ENCODE measurements at places on chromosomes 13 and 19. TPM values are rescaled to one million over a fixed set of nuclear protein-coding genes. Genes with fewer than 3 reads are reported as not detected.

Gene THSD1
- total RNA-seq: 0.79 TPM

Gene CCDC169
- 0.25 TPM for total RNA-seq

DNA sequence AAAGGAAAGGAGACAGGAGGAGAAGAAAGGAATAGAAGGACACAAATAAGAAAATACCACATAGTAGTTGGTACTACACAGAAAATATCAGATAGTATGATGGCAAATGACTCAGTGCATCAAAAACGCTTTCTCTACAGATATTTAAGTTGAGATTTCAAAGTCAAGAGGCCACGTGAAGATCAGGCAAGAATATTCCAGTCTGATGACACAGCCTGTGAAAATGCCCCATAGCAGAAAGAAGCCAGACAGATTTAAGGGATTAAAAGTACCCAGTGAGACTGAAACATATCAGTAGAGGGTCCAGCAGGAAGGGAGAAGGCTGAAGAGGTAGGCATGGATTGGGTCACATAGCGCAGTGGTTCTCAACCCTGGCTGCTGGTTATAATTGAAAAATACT is 113.7 kb downstream of the VWA8 start:
- DNase-seq: no peak

Gene GRIN3B
- not detected for total RNA-seq

GRCh38 chr19:20422216-20423205 is 143.1 kb downstream of the ZNF737 start:
- DNase-seq: no peak

GRCh38 chr19:55418185-55418584 is 10.6 kb upstream of the UBE2S start:
- DNase-seq: peak; percentile 73

Gene POU4F1
- total RNA-seq: not detected

Gene ALKBH7
- total RNA-seq: 135 TPM

- DNase-seq: no peak
Observed at GRCh38 chr13:29654843-29655547, 59.5 kb upstream of the SLC7A1 start.

DNA sequence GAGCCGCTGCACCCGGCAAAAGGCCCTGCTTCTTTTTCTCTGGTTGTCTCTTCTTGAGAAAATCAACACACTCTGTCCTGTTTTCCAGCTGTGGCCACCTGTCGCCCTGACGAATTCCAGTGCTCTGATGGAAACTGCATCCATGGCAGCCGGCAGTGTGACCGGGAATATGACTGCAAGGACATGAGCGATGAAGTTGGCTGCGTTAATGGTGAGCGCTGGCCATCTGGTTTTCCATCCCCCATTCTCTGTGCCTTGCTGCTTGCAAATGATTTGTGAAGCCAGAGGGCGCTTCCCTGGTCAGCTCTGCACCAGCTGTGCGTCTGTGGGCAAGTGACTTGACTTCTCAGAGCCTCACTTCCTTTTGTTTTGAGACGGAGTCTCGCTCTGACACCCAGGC is 17.2 kb downstream of the LDLR start:
- no peak for DNase-seq

DNA sequence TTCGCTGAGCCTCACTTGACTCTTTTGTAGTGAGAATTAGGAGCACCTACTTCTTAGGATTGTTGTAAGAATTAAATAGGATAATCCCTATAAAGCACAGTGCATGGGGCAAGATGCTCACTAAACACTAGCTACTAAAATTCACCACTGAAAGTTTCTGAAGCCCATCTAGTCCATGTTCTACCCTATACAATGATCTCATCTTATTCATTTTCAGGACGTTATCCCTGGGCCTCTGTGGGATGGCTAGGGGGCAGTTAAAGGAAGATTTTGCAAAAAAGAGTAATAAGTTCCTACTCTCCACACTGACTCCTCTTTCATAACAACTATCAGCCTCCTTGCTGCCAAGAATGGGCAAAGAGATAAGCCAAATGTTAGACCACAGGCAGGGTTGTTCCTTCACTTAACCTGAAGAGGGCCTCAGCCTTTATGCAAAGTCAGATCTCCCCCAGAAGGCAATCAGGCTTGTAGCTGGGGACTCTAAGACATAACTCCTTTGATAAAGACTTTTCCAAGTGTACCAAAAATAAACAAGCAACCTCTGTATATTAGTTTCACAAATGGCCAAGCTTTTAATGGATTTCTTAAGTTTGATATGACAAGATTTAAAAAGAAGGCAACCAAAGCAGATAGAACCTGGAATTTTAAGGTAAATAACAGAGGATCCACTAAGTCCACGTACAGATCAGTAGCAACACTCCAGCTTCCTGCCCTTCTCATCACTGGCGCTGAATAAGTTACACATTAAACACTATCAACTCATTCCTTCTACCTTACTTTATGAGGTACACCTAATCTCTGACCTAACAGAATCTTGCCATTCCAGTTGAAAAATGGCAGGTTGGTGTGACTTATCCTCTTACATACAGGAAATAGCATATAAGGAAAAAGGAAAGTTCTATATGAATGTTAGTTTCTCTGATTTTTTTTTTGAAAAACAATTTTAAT is 44.4 kb downstream of the ELF1 start:
- peak; percentile 55 for DNase-seq

DNA sequence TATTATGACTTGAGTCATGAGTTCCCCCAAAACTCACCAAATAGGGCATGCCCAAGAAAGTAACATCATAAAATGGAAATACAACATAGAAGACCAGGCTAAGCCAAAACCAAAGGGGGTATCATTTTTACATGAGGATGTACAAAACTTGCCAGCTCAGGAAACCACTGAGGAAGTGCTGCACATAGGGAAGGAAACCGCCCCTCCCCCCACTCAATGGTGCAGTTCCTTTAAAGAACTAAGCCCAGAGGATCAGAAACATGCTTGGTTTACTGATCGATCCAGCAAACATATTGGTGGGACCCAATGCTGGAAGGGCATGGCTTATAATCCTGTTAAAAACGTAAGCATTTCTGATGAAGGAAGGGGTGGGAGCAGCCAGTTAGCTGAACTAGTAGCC is 4.2 kb upstream of the ZNF486 start:
- DNase-seq: no peak

DNA sequence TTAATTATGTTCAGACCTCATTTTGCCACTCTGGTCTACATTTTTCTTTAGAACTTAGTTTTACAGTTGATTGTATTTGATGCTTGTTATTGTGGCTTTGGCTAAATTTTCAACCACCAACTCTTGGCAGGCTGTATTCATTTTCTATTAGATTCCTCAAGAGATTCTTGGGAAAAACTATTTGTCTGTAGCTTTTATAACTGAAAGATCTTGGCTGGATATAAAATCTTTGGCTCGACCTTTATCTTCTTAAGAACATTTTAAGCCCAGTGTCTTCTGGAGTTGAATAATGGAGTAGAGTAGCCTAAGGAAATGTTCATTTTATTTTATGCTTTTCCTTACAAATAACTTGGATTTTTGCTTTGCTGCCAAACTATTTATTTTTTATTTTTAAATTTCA is 848.5 kb downstream of the PCDH17 start:
- DNase-seq: no peak

- DNase-seq: no peak
Observed at GRCh38 chr19:35553385-35554000, 8.1 kb downstream of the TMEM147 start.

- DNase-seq: no peak
Observed at GRCh38 chr19:30325676-30326392, 46.4 kb upstream of the ZNF536 start.

Gene RXFP2
- total RNA-seq: not detected

GRCh38 chr13:111245576-111246384 is 74.7 kb upstream of the TEX29 start:
- no peak for DNase-seq

DNA sequence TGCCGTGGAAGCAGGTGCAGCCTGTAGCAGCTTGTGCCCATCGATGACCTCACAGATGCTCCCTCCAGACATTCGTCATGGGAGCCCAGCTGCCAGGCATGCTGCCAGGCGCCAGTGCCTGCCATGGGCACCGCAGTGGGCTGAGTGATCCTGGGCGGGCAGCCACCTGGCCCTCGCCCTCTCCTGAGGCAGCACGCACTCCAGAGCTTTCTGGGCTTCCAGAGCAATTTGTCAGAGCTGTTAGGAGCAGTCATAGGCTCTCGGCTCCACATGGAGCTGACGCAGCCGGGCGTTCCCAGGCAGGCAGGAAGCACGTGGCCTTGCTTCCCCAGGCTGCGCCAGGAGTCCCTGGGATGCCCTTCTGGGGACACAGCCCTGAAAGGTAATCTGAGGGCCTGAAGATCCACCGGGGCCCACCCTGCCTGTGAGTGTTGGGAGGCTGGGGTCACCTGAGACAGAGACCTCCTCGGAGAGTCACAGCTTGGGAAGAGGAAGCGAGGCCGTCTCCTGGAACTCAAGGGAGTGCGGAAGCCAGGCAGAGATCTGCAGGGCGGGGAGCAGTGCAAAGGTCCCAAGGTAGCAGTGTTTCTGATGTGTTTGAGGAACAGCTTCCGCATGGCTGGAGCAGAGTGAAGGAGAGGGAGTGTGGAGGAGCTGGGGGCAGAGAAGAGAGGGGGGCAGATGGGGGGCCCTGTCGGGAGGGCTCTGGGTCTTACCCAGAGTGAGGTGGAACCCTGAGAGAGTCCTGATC is 50.6 kb downstream of the DPF1 start:
- no peak for DNase-seq

GRCh38 chr13:24243302-24243701 is 66.1 kb upstream of the C1QTNF9 start:
- no peak for DNase-seq

GRCh38 chr13:50615234-50615633 is 228.3 kb downstream of the DLEU7 start:
- no peak for DNase-seq

Gene SETDB2
- total RNA-seq: 9.5 TPM
